ENCODE measurements at places on chromosomes 4 and X.

- no peak for DNase-seq
Observed at GRCh38 chr4:125091-125771, 930 bp downstream of the ZNF718 start.

- no peak for DNase-seq
Observed at GRCh38 chrX:65667157-65667502, 324 bp upstream of the MSN start.

GRCh38 chrX:134999469-134999868, 8.7 kb downstream of the SMIM10 start:
- no peak for DNase-seq

DNA sequence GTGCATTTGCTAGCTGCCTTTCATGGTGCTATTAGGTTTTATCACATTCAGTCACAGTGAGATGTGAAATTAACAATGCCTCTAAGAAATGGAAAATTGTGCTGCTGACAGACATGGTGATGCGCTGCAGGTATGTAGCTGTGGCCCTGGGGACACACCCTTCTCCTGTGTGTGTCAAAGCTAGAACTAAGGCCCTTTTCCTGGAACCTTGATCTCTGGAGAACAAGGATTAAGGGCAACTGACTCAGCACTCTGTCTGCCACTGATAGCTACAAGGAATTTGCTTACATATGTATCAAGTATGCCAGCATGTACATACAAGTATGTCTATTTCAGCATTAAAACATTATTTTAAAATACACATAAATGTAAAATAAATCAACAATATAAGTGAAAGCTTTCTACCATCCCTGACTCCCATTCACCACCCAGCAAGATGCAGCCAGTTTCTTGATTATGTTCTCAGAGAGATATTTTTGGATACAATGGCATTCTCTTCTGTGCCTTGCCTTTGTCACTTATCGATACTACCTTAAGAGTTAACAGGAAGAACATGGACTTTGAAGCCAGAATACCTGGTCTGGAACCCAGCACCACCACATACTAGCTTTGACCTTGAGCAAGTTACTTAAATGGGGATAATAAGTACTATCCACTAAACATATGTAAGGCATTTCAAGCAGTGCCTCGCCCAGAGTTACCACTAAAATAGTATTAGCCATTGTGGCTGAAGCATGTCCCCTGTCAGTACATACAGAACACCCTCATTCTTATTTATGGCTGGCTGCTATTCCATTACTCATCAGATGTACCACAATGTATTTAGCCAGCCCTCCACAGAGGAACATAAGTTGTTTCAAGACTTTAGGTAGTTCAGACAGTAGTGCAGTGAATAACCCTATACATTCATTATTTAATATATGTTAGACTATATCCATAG, 68.5 kb downstream of the NPNT start:
- DNase-seq: no peak

- DNase-seq: no peak
Observed at GRCh38 chr4:91448668-91449330, 855.0 kb upstream of the GRID2 start.

DNA sequence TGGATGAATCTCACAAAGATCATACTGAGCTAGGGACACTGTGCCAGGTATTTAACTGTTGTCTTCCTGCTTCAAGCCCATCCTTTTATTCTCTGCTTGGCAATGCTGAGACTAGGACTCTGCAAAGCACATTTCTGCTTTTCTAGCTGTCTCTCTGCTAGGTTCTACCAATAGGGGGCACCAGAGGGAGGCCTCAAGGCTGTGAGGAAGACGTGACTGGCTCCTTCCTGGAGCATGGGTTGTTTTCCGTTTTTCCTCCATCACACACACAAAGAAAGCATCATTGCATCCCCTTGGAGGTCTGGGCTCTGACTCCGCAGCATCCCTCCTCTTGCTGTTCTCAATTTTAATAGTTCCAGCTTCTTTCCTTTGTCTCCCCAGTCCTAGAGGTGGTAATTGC, 10.9 kb upstream of the DCTD start:
- no peak for DNase-seq

DNA sequence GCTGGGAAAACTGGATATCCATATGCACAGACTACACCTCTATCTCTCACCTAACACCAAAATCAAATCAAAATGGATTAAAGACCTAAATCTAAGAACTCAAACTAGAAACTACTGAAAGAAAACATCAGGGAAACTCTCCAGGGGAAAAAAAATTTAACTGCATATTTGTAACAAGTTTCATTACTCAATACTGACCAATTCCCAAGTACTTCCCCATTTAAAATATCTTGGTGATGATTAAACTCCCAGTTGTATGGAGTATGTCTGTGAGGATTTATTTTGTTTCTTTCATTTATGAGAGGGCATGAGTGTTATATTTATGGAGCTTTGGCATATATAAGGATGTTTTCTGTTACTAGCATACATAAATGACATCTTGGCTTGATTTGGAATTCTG, 112.3 kb upstream of the IL15 start:
- DNase-seq: no peak

DNA sequence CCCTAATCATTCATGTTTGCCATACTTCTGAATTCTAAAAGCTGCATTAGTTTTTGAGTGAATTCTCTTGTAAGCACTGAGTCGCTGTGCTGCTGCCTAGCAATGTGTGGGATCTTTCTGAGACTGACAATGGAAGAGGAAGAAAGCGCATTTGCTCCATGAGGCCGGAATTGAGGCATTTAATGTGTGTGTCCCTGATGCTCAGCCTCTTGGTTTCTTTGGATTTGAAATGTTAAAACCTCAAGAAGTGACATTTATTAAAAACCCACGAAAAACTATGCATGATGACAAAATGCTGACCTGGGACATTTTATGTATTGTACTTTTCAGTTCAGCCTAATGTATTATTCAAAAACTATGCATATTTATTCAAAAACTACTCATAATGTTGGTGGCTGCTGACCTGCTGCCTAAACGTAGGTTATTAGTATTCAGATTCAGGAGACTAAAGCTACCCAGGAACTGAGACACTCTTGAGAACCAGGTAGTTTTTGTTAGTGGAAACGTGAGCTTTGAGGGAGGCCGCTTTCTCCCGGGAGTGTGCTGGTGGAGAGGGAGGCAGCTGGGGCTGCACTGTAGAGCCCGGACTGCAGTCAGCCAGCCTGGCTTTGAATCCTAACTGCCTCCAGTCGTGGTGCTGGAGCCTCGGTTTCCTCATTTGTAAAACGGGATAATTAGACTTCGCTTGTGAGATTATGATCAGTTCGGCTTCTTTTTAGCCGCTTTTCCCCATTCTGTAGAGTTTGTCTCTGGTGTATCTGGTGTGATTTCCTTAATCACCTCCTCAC, 11.3 kb downstream of the RGS12 start:
- DNase-seq: no peak

- DNase-seq: no peak
Observed at GRCh38 chrX:17377091-17377717, 2.2 kb downstream of the NHS start.

DNA sequence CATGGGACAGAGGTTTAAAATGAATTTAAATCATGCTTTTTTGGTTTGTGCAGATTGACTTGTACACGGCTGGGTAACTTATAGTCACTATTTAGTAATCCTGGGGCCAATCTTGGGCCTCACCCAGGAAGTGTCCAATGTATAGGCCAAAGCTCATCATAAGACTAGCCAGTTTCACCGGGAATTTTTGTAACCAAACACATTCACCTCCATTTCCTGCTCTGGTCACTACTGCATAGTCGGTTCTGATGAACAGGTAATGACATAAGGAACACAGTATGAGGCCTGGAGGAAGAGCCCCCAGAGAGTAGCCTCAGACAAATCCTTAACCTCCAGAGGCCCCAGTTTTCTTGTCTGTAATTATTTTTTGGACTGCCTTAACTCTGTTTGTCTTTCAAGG, 81.9 kb downstream of the HPRT1 start:
- no peak for DNase-seq
